ENCODE measurements at places on chromosomes 4 and X.

- DNase-seq, result no peak
Observed at GRCh38 chr4:78737035-78737434, 39.1 kb upstream of the BMP2K start.

DNA sequence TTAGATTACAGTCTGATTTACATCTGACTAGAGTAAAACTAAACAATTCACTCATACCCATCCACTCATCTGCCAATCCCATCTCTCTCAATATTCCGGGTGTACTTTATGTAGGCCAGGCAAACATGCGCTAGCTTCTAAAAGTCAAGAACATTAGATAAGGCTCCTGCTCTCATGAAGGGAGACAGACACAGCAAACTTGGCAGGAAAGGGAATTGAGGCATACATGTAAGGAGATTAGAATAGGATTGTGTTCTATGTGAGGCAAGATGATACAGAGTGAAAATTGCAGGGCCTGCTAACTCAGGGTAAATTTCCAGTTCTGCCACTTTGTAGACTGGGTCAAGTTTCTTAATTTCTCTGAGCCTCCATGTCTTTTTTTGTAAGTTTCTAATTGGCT is 135.8 kb downstream of the CDS1 start:
- DNase-seq, result no peak

- no peak for DNase-seq
Observed at GRCh38 chrX:13852001-13852695, 35.3 kb upstream of the GPM6B start.

- DNase-seq, result no peak
Observed at GRCh38 chr4:171676555-171677215, 136.5 kb upstream of the GALNTL6 start.

GRCh38 chr4:91497892-91498291 is 805.9 kb upstream of the GRID2 start:
- no peak for DNase-seq
